ENCODE measurements at places on chromosomes 3 and 15. TPM values are rescaled to one million over a fixed set of nuclear protein-coding genes. Genes with fewer than 3 reads are reported as not detected.

Gene SUSD5
- polyA plus RNA-seq: 5.6 TPM

Gene TP63
- 1.7 TPM for polyA plus RNA-seq

Gene ARGFX
- polyA plus RNA-seq: not detected

Gene ITPKA
- polyA plus RNA-seq: 0.68 TPM

Gene ANKRD63
- not detected for polyA plus RNA-seq

Gene ATP8B4
- 3.5 TPM for polyA plus RNA-seq

Gene CCR8
- polyA plus RNA-seq: not detected

Gene RARRES1
- 11.3 TPM for polyA plus RNA-seq

Gene IL5RA
- polyA plus RNA-seq: 0.37 TPM

Gene MYH15
- polyA plus RNA-seq: 0.28 TPM

Gene IL17RE
- polyA plus RNA-seq: 11.5 TPM

- DNase-seq: no peak
Observed at GRCh38 chr15:75347222-75348033, 589 bp downstream of the NEIL1 start.

- no peak for DNase-seq
Observed at GRCh38 chr3:46372492-46373359, 2.0 kb downstream of the CCR5 start.

DNA sequence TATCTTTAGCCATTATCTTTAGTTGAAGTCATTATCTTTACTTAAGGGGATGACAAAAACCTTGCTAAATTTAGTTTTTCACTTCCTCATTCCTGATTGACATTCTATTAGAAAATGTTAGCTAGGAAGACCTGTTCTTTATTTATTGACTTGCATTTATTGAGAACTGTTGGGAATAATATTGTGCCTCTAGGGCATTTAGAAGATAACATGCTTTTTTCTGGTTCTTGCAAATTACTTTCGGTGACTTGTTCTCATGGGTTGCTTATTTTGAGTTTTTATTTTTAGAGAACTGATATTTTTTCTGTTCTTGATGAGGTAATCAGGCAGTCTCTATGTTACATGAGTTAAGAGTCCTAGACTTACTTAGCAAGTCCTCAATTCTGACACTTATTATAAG is 48.3 kb upstream of the CTDSPL start:
- DNase-seq: no peak

GRCh38 chr3:154273381-154273780 is 50.9 kb downstream of the DHX36 start:
- no peak for DNase-seq

DNA sequence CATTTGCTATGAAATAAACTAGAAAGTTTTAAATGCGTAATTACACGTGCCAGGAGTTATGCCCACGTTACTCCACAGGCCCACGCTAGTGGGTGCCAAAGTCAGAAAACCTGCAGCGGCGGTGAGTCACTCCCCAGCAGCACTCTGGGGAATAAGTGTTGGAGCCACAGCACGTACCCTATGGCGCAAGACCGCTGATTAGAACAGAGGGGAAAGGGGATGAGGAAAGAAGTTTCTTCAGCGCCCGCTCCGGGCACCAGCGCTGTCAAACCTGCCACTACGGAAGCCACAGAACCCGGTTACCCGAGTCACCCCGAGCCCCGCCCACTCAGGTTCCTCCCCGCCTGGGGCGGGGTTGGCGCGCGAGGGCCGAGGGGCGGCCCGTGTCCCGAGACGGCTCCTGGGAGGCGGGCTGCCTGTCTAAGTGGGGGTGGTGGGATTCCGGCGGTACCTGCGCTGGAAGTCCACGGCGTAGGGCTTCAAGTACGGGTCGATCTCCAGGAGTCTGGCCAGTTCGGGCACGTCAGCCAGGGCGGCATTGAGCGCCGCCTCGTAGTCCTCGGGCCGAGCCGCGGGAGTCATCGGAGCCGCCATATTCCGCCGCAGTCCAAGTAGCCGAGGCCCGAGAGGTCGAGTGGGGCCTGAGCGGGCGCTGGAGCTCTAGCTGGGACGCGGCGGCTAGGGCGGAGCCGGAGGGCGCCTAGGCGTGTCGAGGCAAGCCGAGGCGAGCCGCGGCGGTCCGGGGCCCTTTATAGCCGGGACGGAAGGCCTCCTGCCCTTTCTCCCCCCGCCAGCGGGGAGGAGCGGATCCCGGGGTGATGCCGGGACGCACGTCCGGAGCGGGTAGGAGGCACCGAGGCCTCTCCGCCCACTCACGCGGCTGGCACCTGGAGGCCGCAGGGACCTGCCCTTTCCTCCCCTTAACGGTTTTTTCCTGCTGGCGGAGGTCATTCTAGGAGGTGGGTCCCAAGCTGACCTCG is at the start of gene GBE1:
Gene GBE1 (minus strand): TSS at position 722 of the 980 bp plus-strand sequence. CDS start 128 bp downstream, at position 594.
- peak; percentile 80 for DNase-seq

GRCh38 chr3:100100425-100100824 is 13.9 kb downstream of the FILIP1L start:
- DNase-seq: no peak

GRCh38 chr3:152445212-152445611 is 176.5 kb downstream of the MBNL1 start:
- DNase-seq: no peak

DNA sequence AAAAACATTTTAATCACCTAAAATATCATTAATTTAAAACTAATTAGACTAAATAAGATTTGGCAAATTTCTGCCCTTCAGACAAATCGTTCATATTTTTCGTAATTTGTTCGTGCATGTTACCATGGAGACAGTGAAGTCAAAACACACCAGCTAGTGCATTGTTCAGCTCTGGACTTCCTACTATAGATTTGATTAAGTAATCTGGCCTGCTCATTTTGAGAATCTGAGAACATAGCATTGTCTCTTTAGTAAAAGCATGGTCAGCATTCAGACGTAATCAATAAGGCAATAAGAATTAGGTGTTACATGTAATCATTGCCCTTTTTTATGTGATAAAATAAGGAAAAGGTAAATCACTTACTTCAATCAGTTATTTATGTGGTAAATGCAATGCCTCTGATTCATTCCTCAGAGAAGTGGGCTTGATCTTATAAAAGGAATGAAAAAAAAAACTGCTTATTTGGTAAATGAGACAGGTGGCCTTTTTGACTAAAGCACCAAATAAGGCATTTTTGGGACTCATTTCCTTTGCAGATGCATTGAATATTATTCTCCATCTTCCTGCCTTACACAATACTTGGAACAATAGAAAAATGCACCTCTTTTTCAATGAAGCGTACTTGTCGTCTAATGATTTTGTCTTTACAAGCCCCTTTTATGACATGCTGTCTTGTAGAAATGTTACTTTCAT is 84.5 kb upstream of the FNDC3B start:
- DNase-seq: no peak

GRCh38 chr3:40057077-40057476 is 247.7 kb downstream of the MYRIP start:
- DNase-seq: no peak

- DNase-seq: no peak
Observed at GRCh38 chr3:38878646-38879045, 62.6 kb upstream of the SCN10A start.

- no peak for DNase-seq
Observed at GRCh38 chr15:100147828-100148227, 193.9 kb downstream of the ADAMTS17 start.

- no peak for DNase-seq
Observed at GRCh38 chr15:71691458-71692417, 118.6 kb upstream of the NR2E3 start.

GRCh38 chr3:106006001-106006400 is 137.2 kb upstream of the CBLB start:
- no peak for DNase-seq

DNA sequence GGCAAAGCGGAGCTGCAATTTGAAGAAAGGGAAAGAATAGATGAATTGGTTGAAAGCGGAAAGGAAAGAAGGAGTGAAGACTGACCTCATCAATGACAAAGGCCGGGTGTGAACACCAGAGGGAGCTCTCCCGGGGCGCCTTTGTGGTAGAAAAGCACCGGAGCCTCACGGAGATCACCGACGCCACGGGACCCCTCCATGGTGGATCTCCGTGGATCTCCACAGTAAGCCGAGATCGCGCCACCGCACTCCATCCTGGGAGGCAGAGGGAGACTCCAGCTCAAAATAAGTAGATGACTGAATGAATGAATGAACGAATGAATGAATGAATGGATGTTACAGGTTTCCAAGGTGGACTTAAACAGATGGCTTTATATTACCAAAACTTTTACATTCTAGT is 25.0 kb downstream of the GPR160 start:
- DNase-seq: no peak

- no peak for DNase-seq
Observed at GRCh38 chr15:48880070-48880634, 2.2 kb downstream of the EID1 start.

- DNase-seq: no peak
Observed at GRCh38 chr3:14794435-14794834, 24.3 kb upstream of the FGD5 start.

DNA sequence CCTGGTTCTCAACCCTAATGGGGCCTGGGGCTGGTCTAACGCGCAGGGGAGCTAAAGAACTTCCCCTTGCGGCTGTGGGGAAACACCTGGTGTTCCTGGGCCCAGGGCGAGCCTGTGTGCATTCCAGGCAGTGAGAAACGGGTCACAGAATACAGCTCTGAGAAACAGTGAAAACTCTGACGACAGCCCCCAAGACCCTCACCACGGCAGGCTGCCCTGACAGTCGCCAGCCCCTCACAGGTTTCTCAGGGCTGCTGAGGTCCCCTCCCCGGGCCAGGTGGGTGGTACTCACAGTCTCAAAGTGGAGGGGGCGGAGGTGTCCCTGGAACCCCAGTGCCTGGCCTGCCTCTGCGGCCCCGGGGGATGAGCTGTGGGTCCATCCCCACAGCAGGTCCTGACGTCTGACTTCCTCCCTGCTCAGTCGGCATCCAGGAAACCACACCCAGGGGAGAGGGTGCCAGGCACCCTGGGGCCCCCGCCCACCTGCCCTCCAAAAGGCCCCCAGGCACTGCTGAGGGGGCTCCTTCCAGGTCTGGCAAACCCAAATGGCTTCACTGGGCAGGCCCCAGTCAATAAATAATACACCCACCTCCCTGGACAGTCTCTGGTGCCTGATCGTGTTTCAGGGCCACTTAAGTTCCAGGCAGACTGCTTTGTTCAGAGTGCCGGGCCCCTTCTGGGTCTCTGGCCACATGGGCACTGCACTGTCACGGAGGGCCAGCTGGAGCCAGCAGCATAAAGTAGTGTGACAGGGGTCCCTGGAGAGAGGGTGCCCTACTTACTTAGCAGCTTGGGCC is 57.7 kb downstream of the IQSEC1 start:
- DNase-seq: no peak

GRCh38 chr3:194854206-194854605 is 168.5 kb downstream of the FAM43A start:
- DNase-seq: no peak

- no peak for DNase-seq
Observed at GRCh38 chr15:40439461-40439959, 1.2 kb upstream of the BAHD1 start.

DNA sequence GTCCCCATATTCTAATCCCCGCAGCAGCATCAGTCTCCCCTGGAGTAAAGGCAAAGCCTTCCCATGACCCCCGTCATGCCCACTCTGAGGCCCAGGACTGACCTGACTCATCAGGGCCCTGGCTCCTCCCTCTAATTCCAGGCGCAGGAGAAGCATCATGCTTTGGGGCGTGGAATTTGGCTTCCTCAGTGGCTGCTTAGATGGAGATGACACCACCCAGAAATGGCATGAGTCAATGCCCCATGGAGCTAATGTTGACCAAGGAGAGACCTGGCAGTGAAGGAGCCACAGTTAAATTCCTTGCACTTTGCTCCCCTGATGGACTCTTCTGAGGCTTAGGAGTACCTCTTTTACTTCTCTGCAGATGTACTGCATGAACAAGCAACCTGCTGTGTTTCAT is 204.2 kb upstream of the PROK2 start:
- no peak for DNase-seq

DNA sequence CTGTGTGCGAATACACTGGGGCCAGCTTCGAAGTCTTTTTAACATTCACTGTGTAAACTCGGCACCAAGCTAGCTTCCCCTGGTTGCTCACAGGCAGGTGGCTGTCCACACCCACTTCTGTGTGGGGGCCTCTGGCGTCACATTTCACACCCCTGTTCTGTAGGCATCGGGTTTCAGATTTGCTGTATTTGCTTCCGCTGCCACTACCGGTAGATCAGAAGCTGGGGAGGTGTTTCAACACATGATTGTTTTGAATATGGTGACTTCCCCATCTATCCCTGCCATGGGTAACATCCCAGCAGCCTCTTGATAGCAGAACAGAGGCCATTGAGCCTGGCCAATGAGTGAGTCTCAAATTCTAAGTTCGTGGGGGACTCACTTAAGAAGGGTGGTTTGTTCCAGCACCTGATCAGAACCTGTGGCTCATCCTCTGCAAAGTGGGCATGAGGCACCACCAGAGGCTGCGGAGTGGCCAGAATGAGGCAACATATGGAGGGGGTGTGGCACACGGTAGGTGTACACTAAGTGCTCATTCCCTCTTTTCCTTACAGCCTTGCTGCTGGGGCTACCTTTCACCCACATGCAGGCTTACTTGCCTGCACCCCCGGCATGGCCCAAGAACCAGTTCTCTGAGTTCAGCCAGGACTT is 61.5 kb downstream of the IQSEC1 start:
- DNase-seq: no peak

- DNase-seq: no peak
Observed at GRCh38 chr15:27238707-27239423, 267.9 kb downstream of the GABRG3 start.
